NCI-H187 (cell line): ENCODE measurements at places on chromosomes 16 and 17.

DNA sequence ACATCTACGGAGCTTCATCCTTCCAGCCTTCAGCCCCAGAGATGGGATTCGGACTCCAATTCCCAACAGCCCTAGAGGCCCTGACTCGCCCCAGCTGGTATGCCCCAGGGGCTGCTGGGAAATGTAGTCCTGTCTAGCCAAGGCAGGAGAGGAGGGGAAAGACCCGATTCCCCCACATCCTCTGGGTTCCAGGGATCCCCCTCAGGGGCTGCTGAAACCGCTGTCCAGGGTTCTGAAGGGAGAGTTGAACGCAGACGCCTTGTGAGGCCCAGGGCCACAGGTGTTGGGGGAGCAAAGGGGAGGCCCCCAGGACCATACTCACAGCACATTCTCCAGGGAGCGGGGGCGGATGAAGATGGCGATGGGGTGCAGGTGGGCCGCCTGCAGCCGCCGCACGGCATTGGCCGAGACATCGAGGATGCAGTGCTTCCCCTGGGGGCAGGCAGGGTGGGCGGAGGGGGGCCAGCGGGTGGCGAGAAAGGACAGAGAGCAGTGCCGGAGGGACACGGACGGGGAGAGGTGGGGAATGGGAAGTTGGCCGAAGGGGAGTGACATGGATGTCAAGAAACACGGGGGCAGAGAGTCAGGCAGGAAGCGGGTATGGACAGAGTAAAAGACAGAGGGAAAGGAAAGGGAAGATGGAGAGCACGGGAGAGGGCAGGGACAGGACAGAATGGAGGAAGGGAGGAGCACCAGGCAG lies 12.6 kb upstream of the ASGR1 start:
- no peak for DNase-seq

DNA sequence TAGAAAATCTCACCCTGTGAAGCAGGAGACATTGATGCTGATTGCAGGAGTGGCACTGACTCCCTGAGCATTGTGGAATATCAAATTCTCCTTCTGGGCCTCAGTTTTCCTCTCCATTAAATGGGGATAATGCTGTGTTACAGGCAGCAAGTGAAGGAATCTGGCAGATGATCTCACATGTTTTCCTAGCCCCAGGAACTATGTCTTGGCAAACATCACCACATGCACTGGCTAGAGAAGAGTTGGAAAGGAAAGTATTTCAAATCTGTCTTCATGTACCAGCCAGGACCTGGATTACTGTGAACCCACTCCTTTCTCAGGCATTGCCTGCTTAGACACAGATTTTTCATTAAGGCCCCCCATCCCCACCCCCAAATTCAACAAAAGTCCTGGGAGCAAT lies 13.6 kb upstream of the CCL8 start:
- no peak for DNase-seq

DNA sequence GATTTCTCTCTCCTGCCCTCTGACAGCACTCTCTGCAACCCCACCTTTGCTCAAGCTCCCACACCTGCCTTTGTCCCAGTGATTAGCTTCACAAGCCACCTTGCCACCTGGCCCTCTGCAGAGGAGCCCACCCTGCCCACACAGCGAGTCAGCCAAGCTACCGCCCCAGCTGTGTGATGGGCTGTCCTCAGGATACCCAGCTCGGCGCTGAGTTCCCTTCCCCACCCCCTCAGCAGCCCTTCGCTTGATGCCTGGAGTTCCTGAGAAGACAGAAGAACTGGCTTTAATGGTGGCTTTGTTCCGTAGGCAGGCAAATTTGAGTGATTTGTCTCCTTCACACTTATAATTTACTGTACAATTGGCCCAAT lies 266.4 kb downstream of the CBLN1 start:
- DNase-seq = no peak

DNA sequence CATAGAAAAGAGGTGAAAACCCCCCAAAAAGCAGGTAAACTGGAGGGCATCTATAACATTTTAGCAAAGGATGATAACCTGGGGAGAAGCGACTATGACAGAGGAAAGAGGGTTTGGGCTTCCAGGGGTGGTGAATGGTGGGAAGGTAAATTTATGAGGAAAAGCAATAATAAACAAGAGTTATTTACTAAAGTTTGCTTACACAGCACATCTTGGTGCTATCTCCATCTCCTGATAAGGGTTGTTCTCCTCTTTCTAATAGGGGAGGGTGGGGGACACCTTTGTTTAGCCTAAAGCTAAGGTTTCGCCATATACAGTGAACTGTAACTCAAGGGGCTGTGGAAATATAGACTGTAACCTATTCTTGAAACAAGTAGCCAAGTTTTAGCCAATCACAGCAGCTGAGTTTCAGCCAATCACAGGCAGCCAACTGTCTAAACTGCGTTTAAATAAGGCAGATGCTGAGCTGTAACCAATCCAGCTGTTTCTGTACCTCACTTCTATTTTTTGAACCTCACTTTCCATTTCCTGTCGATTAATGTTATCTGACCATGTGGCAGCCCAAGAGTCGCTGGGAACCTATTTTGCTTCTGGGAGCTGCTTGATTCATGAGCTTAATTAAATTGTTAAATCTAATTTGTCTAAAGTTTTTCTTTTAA lies 191.8 kb downstream of the MAP2K6 start:
- DNase-seq = no peak

GRCh38 chr16:28834873-28835863 lies 11.0 kb downstream of the TUFM start:
- no peak for DNase-seq

GRCh38 chr17:35614810-35615209 lies 27.7 kb downstream of the AP2B1 start:
- DNase-seq = no peak

DNA sequence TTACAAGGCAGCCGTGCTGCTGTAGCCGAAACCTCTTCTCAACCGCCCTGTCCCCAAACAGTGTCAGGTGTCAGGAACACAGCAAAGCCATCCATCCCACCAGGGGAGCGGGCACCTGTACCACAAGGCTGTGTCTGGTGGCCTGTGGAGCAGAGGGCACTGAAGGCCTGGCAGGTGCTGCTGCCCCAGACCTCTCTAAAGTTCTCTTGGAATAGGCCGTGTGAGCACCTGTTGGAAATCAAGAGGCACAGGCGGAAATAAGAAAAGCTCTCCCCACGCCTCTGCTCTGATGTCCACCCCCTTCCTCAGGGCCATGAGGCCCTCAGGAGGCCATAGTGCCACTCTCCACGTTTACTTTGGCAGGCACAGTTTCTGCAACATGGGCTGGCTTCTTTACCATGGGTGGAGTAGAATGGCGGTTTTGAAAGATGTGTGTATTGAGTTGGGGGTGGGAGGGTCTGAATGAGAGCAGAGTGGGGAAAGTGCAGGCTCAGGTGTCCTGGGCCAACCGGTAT lies 99.9 kb upstream of the ZNF750 start:
- DNase-seq = no peak

DNA sequence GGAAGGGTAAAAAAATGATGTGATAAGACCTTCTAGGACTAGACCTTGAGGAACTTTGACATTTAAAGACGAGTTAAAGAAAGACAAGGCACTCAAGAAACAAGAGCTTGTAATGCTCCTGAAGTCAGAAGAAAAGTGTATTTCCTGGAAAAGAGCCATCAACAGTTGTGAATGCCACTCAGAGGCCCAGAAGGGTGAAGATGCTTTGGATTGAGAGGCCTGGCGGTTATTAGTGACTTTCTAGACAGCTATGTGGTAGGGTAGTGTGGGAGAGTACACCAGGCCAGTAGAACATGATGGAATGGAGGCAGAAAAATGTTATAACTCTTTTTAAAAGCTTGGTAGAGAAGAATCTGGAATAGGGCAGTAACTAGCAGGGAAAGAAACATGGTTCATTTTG lies 34.1 kb upstream of the ANKFN1 start:
- no peak for DNase-seq

- no peak for DNase-seq
Observed at GRCh38 chr17:75843577-75844529, at the start of gene UNC13D. Gene UNC13D (minus strand): TSS chr17:75844404. CDS start chr17:75844337, 67 bp downstream.

DNA sequence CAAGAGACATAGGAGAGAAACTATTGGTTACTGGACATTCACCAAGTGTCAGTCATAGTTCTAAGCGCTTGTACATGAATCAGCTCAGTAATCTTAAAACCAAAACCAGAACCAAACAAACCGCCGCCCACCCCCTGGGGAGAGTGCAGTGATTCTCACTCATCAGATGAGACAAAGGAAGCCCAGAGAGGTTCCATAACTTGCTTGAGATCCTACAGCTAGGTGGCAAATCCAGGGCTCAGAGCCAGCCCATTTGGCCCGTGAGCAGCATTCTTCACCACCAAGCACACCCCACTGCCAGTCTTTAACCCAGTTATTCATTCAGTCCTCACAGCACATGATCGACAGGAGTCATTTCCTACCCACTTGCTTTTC lies 37.2 kb upstream of the RGS9 start:
- peak; percentile 40 for DNase-seq

DNA sequence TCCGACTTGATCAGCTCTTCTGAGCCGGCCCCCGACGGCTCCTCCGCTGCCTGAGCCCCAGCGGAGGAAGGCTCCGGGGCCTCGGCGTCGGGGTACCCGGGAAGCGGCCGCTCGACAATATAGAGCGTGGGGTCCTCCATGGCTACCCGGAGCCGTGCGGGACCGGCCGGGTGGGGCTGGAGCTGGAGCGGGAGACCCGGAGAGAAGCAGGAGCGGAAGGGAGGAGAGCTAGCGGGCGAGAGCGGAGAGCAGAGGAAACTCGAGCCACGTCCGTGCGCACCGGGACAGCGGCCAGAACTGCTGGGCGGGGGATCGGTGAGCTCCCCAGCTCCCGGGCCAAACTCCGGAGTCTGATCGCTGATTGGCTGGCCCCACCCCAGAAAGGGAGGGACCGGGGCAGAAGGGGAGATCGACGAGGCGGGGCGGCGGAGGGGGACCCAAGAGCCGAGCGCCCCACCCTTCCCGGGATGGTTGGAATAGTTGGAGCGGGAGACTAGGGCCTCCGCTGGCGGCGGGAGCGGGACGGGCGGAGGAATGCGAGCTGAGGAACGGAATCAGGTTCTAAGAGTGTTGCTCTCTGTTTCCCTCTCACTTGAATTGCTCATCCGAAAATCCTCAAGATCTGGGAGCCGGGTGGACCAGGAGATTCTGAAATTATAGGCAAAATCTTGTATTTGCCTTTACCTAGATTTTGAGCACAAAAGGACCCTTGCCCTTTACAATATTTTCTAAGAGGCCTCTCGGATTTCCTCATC lies at the start of gene CAVIN1:
Gene CAVIN1, minus strand, starts transcription at position 299 of the 755 bp plus-strand sequence. Its CDS starts 159 bp downstream, at position 140.
- DNase-seq = no peak

DNA sequence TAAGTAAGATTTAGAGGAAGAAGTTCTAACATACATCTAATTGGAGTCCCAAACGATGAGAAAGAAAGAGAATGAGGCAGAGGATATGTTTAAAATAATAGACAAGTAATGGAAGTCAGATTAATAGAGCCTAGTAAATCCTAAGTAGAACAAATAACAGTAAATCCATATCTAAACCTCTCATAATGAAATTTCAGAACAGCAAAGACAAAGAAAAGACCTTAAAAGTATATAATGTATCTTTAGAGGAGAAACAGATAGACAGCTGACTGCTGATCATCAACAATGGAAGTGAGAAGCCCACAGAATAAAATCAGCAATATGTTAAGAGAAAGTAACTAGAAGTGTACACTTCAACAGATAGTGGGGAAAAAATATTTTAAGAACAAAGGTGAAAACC lies 536.2 kb upstream of the ZFHX3 start:
- no peak for DNase-seq

DNA sequence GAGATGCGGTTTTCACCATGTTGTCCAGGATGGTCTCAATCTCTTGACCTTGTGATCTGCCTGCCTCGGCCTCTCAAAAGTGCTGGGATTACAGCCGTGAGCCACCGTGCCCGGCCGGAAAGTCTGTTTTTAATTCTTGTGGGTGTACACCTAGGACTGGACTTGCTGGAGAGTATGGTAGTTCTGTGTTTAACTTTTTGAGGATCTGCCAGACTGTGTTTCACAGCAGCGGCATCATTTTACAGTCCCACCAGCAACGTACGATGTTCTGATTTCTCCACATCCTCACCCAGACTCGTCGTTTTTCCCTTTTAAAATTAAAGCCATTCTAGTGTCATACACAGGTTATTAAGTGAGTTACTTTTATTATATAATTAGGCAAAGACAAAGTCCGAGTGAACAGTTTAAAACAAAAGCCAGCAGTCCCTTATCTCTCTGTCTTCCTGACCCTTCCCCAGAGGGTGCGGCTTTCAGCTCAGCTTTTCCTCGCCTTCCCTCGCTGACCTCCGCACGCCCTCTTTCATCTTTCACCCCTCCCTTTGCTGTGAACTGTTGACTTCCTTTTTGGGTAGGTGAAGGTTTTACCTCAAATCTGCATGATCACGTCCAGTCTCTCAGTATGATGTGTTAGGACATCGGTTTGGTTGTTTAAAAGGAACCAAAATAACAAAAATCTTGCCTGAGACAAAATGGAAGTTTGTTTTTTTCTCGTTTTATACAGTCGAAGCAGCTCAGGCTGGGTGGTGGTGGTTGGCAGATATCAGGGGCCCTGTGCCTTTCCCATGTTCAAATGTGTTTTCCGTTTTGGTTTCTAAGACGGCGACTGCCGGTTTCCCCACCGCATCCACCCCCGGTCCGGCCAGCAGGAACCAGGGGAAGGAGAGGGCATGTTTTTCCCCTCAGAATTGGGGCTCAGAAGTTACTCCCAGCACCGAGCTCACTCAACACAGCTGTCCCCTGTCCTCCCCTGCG lies 18.0 kb downstream of the FAM234A start:
- DNase-seq = no peak

GRCh38 chr17:44965481-44966234 lies 2.4 kb downstream of the C1QL1 start:
- DNase-seq = no peak

- DNase-seq = no peak
Observed at GRCh38 chr17:41650794-41651624, 26.6 kb upstream of the KRT17 start.

GRCh38 chr17:69179227-69179952 lies 37.7 kb upstream of the ABCA6 start:
- DNase-seq = no peak

GRCh38 chr17:70168044-70168976 lies 1.0 kb upstream of the KCNJ2 start:
- peak; percentile 29 for DNase-seq

- DNase-seq = no peak
Observed at GRCh38 chr17:60169921-60170817, 20.4 kb downstream of the CA4 start.

DNA sequence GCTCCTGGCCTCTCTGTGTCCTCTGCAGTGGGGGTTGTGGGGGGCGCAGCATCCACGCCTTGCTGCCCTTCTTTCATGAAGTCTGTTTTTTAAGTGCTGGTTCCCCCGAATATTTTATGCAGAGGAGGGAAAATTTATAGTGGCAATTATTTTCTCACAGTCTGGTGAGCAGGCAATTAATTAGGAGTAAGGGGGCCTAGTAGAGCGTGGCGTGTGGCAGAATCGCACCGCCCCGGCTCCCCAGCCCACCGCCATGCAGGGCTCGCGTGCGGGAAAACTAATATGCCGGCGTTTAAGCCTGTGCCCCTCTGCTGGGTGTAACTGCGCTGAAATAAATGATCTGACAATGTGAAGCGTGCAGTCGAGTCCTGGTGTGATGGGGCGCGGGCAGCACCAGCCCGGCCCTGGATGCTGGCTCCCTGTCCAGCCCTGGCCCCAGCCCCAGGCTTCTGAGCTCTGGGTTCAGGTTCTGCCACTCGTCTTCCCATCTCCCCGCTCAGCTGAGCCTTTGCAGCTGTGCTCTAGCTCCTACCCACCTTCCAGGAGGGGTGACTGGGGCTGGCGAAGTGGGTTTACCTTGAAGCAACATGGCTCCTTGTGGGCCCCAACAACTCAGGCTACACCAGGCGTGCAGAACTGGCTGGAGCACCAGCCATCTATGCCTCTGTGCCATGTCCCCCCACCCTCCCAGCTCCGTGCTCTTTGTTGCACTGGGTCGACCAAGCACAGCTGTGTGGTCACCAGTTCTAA lies 13.8 kb downstream of the ENGASE start:
- no peak for DNase-seq
